ENCODE measurements at places on chromosomes 2 and 18.

GRCh38 chr2:54074606-54075341 lies 40.6 kb upstream of the ACYP2 start:
- H3K27me3 ChIP-seq = no peaks in the 10 kb centered on the region
- DNase-seq = no peak
- H3K4me1 ChIP-seq = no peaks in the 10 kb centered on the region
- H3K36me3 ChIP-seq = no peaks in the 10 kb centered on the region
- no peak overlapping the region for H3K27ac ChIP-seq

- H3K4me1 ChIP-seq = peaks cover 18% of the 10 kb centered on the region
- H3K27me3 ChIP-seq = no peaks in the 10 kb centered on the region
- no peaks in the 10 kb centered on the region for H3K36me3 ChIP-seq
- H3K4me3 ChIP-seq = no peak overlapping the region
- no peak for DNase-seq
- H3K27ac ChIP-seq = no peak overlapping the region
Observed at GRCh38 chr2:239311132-239312040, 89.4 kb downstream of the HDAC4 start.

- DNase-seq = no peak
- no peaks in the 10 kb centered on the region for H3K4me1 ChIP-seq
- no peak overlapping the region for H3K4me3 ChIP-seq
- H3K27me3 ChIP-seq = no peaks in the 10 kb centered on the region
- H3K27ac ChIP-seq = no peak overlapping the region
- no peaks in the 10 kb centered on the region for H3K36me3 ChIP-seq
Observed at GRCh38 chr2:43414586-43415135, 181.2 kb downstream of the THADA start.

- H3K36me3 ChIP-seq = no peaks in the 10 kb centered on the region
- peaks cover 10% of the 10 kb centered on the region for H3K27me3 ChIP-seq
- no peaks in the 10 kb centered on the region for H3K4me1 ChIP-seq
- no peak overlapping the region for H3K4me3 ChIP-seq
- no peak for DNase-seq
Observed at GRCh38 chr18:21916594-21916993, 176.0 kb downstream of the MIB1 start.

GRCh38 chr2:207725873-207726578 lies 14.6 kb downstream of the CCNYL1 start:
- peak; percentile 13 for DNase-seq
- peaks cover 1% of the 10 kb centered on the region for H3K4me1 ChIP-seq
- H3K4me3 ChIP-seq = no peak overlapping the region
- no peak overlapping the region for H3K27ac ChIP-seq

- H3K4me1 ChIP-seq = no peaks in the 10 kb centered on the region
- no peaks in the 10 kb centered on the region for H3K36me3 ChIP-seq
- DNase-seq = no peak
- no peaks in the 10 kb centered on the region for H3K27me3 ChIP-seq
- no peak overlapping the region for H3K27ac ChIP-seq
Observed at GRCh38 chr2:141109633-141110032, 1021.2 kb downstream of the LRP1B start.

DNA sequence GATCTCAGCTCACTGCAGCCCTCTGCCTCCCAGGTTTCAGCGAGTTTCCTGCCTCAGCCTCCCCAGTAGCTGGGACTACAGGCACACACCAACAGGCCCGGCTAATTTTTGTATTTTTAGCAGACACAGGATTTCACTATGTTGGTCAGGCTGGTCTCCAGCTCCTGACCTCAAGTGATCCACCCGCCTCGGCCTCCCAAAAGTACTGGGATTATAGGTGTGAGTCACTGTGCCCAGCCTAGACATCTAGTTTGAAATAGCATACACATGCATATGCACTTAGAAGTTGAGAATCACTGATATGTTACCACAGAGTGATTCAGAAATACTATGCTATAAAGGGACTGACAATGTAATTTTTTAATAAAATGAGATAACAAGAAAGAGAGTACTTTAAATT lies 69.8 kb upstream of the CDKL4 start:
- peak; percentile 41 for DNase-seq
- H3K27me3 ChIP-seq = no peaks in the 10 kb centered on the region
- H3K4me1 ChIP-seq = no peaks in the 10 kb centered on the region
- no peak overlapping the region for H3K4me3 ChIP-seq

DNA sequence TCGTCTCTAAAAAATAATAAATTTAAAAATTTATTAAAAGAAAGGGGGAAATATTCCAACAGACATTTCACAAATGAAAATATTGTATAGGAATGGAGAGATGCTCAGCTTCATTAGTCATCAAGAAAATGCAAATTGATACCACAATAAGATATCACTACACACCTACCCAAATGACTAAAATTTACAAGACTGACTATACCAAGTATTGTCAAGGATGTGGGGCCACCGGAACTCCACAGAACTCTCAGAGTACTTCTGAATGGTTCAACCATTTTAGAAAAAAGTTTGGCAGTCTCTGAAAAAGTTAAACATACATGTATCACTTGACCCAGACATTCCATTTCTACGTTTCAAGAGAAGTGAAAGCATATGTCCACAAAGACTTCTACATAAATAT lies 163.4 kb downstream of the EHBP1 start:
- peaks cover 4% of the 10 kb centered on the region for H3K36me3 ChIP-seq
- no peaks in the 10 kb centered on the region for H3K27me3 ChIP-seq
- no peak overlapping the region for H3K27ac ChIP-seq
- DNase-seq = no peak
- no peaks in the 10 kb centered on the region for H3K4me1 ChIP-seq
- no peak overlapping the region for H3K4me3 ChIP-seq

- DNase-seq = no peak
- H3K36me3 ChIP-seq = peaks cover 3% of the 10 kb centered on the region
- H3K27ac ChIP-seq = no peak overlapping the region
- no peaks in the 10 kb centered on the region for H3K27me3 ChIP-seq
- peaks cover 6% of the 10 kb centered on the region for H3K4me1 ChIP-seq
Observed at GRCh38 chr2:24048769-24049484, 614 bp upstream of the FKBP1B start.

GRCh38 chr2:118470297-118470696 lies 377.2 kb downstream of the EN1 start:
- no peaks in the 10 kb centered on the region for H3K36me3 ChIP-seq
- H3K27me3 ChIP-seq = no peaks in the 10 kb centered on the region
- H3K27ac ChIP-seq = no peak overlapping the region
- no peak overlapping the region for H3K4me3 ChIP-seq
- no peak for DNase-seq

- peak; percentile 29 for DNase-seq
- H3K4me1 ChIP-seq = no peaks in the 10 kb centered on the region
- H3K27me3 ChIP-seq = no peaks in the 10 kb centered on the region
- no peak overlapping the region for H3K4me3 ChIP-seq
- H3K36me3 ChIP-seq = no peaks in the 10 kb centered on the region
- no peak overlapping the region for H3K27ac ChIP-seq
Observed at GRCh38 chr18:67282796-67283195, 233.7 kb downstream of the DSEL start.

- no peak overlapping the region for H3K27ac ChIP-seq
- no peaks in the 10 kb centered on the region for H3K4me1 ChIP-seq
- H3K27me3 ChIP-seq = no peaks in the 10 kb centered on the region
- H3K36me3 ChIP-seq = no peaks in the 10 kb centered on the region
- DNase-seq = no peak
- H3K4me3 ChIP-seq = no peak overlapping the region
Observed at GRCh38 chr2:34670482-34670881, 1071.4 kb upstream of the FAM98A start.

DNA sequence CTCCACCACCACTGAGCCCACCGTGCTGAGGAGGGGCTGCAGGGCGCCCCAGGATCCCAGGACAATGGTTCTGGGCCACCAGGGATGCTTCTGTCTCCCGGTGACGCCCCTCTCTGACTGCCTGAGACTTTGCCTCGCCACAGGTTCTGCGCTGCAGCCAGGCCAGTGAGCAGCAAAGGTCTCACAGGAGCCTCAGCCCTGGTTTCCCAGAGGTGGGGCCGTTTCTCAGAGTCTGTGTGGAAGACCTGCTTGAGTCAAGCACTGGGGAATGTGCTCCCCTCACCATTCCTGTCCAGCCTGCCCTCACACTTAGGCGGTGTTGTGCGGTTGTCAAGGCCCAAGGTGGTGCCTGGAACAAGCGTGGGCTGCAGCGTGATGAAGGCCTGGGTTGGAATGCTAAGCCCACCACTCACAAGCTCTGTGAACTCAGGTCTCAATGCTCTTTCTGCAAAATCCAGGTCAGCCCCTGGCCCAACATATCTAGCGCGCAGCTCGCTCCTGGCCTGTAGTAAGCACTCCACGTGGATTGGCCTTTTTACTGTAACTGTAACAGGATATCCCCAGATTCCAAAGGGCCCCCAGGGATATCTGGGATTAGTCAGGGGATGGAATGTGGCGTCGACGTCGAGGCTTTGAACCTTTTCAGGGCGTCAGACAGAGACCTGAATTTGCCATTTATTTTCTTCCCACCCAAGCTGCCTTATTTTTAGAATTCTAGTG lies 47.6 kb downstream of the PLB1 start:
- no peak overlapping the region for H3K27ac ChIP-seq
- peaks cover 2% of the 10 kb centered on the region for H3K4me1 ChIP-seq
- no peaks in the 10 kb centered on the region for H3K36me3 ChIP-seq
- no peak overlapping the region for H3K4me3 ChIP-seq
- peaks cover 21% of the 10 kb centered on the region for H3K27me3 ChIP-seq

DNA sequence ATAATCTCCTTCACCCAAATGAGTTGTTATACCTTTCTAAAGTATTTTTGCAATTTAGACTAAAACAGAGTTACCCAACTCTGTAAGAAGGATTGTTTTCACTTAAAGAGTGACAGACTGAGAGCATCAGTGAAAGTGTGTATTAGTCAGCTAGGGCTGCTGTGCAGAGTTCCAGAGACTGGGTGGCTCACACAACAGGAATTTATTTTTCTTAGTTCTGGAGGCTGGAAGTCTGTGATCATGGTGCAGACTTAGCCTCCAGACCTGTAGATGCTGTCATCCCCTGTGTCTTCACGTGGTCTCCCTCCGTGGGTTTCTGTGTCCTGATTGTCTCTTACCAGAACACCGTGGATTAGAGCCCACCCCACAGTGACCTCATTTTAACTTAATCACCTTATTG lies 40.0 kb downstream of the BCL2L11 start:
- H3K4me3 ChIP-seq = no peak overlapping the region
- H3K27me3 ChIP-seq = no peaks in the 10 kb centered on the region
- H3K4me1 ChIP-seq = peaks cover 22% of the 10 kb centered on the region
- DNase-seq = peak; percentile 79
- no peaks in the 10 kb centered on the region for H3K36me3 ChIP-seq

DNA sequence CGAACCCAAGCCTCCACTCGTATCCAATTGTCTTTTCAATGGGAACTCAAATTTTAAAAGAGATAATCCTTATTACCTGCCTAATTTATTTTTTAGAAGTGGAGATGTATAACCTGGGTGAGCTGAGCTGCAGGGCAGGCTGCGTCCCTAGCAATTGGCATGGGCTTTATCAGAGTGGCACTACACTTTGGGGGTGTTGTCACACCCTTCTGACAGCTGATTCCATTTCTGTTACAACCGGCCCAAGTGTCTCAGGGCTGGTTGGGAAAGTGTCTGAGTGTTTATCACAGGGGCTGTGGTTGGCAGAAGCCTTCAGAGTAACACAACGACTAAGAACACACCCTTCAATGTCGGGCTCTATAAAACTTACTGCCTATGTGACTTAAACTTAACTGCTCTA lies 295.0 kb downstream of the SMAD2 start:
- no peak overlapping the region for H3K27ac ChIP-seq
- H3K27me3 ChIP-seq = no peaks in the 10 kb centered on the region
- no peak for DNase-seq
- H3K4me1 ChIP-seq = no peaks in the 10 kb centered on the region
- H3K36me3 ChIP-seq = no peaks in the 10 kb centered on the region

GRCh38 chr2:65098741-65099140 lies 31.2 kb downstream of the RAB1A start:
- no peaks in the 10 kb centered on the region for H3K27me3 ChIP-seq
- H3K27ac ChIP-seq = no peak overlapping the region
- peak; percentile 12 for DNase-seq
- peaks cover 91% of the 10 kb centered on the region for H3K36me3 ChIP-seq
- H3K4me1 ChIP-seq = peaks cover 4% of the 10 kb centered on the region

DNA sequence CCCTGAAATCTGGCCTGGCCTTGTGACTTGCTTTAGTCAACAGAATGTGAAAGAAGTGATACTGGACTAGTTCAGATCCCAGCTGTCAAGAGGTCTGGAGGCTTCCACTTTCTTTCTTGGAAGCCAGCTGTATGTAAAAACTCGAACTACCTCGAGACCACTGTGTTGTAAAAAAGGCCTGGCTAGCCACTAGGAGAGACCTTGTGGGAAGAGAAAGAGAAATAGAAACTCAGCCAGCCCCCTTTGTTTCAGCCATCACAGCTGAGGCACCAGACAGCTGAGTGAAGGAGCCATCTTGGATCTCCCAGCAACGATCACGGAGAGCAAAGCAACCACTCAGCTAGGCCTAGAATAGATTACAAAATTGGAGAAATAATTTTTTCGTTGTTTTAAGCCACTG lies 324.9 kb upstream of the TCF4 start:
- H3K36me3 ChIP-seq = no peaks in the 10 kb centered on the region
- no peak for DNase-seq
- no peak overlapping the region for H3K27ac ChIP-seq
- no peaks in the 10 kb centered on the region for H3K27me3 ChIP-seq
- no peak overlapping the region for H3K4me3 ChIP-seq
- no peaks in the 10 kb centered on the region for H3K4me1 ChIP-seq

GRCh38 chr18:53772293-53772692 lies 452.2 kb downstream of the MBD2 start:
- H3K27ac ChIP-seq = no peak overlapping the region
- no peaks in the 10 kb centered on the region for H3K27me3 ChIP-seq
- H3K4me3 ChIP-seq = no peak overlapping the region
- no peaks in the 10 kb centered on the region for H3K4me1 ChIP-seq

DNA sequence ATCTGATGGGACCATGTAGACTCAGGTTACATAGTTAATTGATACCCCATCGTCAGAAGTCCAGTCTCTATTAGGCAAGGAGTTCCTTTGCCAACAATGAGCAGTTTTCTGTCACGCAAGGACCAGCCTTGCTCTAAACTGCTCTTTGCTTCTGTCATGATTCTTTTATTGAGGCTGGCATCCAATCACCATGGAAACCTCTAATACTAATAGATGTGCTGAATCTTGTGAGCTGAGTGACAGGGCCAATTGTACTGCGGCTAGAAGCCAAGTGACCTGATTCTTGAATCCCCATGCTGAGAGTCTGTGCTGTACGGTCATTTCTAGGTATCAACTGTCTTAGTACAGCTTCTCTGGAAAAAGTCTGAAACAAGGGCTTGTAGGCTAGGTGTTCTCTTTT lies 395.6 kb downstream of the RND3 start:
- H3K4me3 ChIP-seq = no peak overlapping the region
- no peak for DNase-seq
- no peaks in the 10 kb centered on the region for H3K27me3 ChIP-seq
- H3K4me1 ChIP-seq = no peaks in the 10 kb centered on the region
- H3K36me3 ChIP-seq = no peaks in the 10 kb centered on the region
- no peak overlapping the region for H3K27ac ChIP-seq
